ENCODE measurements at places on chromosomes 4 and X. TPM values are rescaled to one million over a fixed set of nuclear protein-coding genes. Genes with fewer than 3 reads are reported as not detected.

DNA sequence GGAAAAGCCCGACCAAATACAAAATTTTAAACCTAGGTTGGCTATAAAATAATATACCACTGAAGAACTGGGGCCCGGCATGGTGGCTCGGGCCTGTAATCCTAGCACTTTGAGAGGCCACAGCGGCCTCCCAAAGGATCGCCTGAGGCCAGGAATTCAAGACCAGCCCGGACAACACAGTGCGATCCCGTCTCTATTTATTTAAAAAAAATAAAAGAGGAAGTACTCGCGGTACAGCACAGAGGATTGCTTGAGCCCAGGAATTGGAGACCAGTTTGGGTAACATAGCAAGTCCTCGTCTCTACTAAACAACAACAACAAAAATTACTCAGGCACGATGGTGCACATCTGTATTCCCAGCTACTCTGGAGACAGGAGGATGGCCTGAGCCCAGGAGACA, 44.8 kb upstream of the CDKN2AIP start:
- H3K4me1 ChIP-seq: no peaks in the 10 kb centered on the region
- no peaks in the 10 kb centered on the region for H3K36me3 ChIP-seq
- no peak overlapping the region for H3K27ac ChIP-seq
- DNase-seq: no peak
- H3K4me3 ChIP-seq: no peak overlapping the region

- no peaks in the 10 kb centered on the region for H3K36me3 ChIP-seq
- no peaks in the 10 kb centered on the region for H3K27me3 ChIP-seq
- no peak overlapping the region for H3K4me3 ChIP-seq
- no peak overlapping the region for H3K27ac ChIP-seq
- DNase-seq: no peak
- H3K4me1 ChIP-seq: no peaks in the 10 kb centered on the region
These were observed 33.9 kb upstream of the BMP2K start for GRCh38 chr4:78742300-78742699.

- H3K27ac ChIP-seq: no peak overlapping the region
- no peak overlapping the region for H3K4me3 ChIP-seq
- H3K27me3 ChIP-seq: no peaks in the 10 kb centered on the region
These were observed 59.0 kb upstream of the FGFBP2 start for GRCh38 chr4:16021804-16022560.

DNA sequence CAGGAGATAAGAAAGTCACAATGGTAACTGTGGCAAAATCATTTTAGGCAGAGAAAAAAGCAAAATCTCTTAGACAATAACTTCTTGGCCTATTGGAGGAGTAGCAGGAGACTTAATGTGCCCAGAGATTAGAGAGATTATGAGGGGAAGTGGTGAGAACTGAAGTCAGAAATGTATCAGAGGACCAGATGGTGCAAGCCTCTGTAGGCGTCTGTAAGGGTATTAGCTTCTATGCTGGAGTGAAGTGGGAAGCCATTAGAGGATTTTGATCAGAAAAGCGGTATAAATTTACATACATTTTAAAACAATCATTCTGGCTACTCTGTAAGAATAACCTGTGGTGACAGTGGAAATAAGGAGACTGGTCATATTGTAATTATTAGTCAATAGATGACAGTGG, 236.7 kb downstream of the FAT4 start:
- H3K4me1 ChIP-seq: no peaks in the 10 kb centered on the region
- no peaks in the 10 kb centered on the region for H3K36me3 ChIP-seq
- no peak overlapping the region for H3K27ac ChIP-seq
- no peaks in the 10 kb centered on the region for H3K27me3 ChIP-seq

- H3K27me3 ChIP-seq: peaks cover 20% of the 10 kb centered on the region
- H3K4me1 ChIP-seq: peaks cover 13% of the 10 kb centered on the region
- peak overlapping the region; percentile 74 for H3K4me3 ChIP-seq
- no peaks in the 10 kb centered on the region for H3K36me3 ChIP-seq
These were observed 3.1 kb upstream of the NR3C2 start for GRCh38 chr4:148445071-148445859.

- no peaks in the 10 kb centered on the region for H3K27me3 ChIP-seq
- H3K4me3 ChIP-seq: no peak overlapping the region
- no peak for DNase-seq
- peaks cover 26% of the 10 kb centered on the region for H3K4me1 ChIP-seq
These were observed 28.5 kb downstream of the RNF212 start for GRCh38 chr4:1084796-1085403.

- H3K27me3 ChIP-seq: no peaks in the 10 kb centered on the region
- H3K27ac ChIP-seq: no peak overlapping the region
- H3K4me3 ChIP-seq: no peak overlapping the region
These were observed 220.6 kb upstream of the ZC4H2 start for GRCh38 chrX:65196758-65197360.

GRCh38 chr4:112423591-112423990, 92.4 kb downstream of the NEUROG2 start:
- H3K4me3 ChIP-seq: no peak overlapping the region
- no peaks in the 10 kb centered on the region for H3K27me3 ChIP-seq
- no peaks in the 10 kb centered on the region for H3K4me1 ChIP-seq
- H3K27ac ChIP-seq: no peak overlapping the region
- no peak for DNase-seq

- no peaks in the 10 kb centered on the region for H3K36me3 ChIP-seq
- DNase-seq: no peak
- no peak overlapping the region for H3K27ac ChIP-seq
- H3K4me3 ChIP-seq: no peak overlapping the region
- peaks cover 18% of the 10 kb centered on the region for H3K4me1 ChIP-seq
These were observed 60.7 kb upstream of the KDR start for GRCh38 chr4:55186123-55186522.

DNA sequence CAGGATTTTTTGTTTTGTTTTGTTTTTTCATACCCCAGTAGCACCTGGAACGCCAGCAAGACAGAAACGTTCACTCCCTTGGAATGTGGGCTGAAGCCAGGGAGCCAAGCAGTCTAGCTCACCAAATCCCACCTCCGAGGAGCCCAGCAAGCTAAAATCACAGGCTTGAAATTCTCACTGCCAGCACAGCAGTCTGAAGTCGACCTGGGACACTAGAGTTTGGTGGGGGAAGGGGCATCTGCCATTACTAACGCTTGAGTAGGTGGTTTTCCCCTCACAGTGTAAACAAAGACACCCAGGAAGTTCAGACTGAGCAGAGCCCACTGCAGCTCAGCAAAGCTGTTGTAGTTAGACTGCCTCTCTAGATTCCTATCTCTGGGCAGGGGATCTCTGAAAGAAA, 99.6 kb upstream of the FGF16 start:
- no peaks in the 10 kb centered on the region for H3K27me3 ChIP-seq
- no peak for DNase-seq
- no peaks in the 10 kb centered on the region for H3K36me3 ChIP-seq
- peak overlapping the region; percentile 58 for H3K27ac ChIP-seq
- H3K4me3 ChIP-seq: peak overlapping the region; percentile 36

Gene MAGEA9B
- not detected for total RNA-seq

Gene TRIM2
- total RNA-seq: 56.0 TPM

Gene UGT2B15
- not detected for total RNA-seq

Gene OTUD6A
- total RNA-seq: not detected

GRCh38 chrX:134258202-134258601, 21.2 kb downstream of the CCDC160 start:
- H3K4me3 ChIP-seq: no peak overlapping the region
- peaks cover 23% of the 10 kb centered on the region for H3K4me1 ChIP-seq
- H3K36me3 ChIP-seq: no peaks in the 10 kb centered on the region

DNA sequence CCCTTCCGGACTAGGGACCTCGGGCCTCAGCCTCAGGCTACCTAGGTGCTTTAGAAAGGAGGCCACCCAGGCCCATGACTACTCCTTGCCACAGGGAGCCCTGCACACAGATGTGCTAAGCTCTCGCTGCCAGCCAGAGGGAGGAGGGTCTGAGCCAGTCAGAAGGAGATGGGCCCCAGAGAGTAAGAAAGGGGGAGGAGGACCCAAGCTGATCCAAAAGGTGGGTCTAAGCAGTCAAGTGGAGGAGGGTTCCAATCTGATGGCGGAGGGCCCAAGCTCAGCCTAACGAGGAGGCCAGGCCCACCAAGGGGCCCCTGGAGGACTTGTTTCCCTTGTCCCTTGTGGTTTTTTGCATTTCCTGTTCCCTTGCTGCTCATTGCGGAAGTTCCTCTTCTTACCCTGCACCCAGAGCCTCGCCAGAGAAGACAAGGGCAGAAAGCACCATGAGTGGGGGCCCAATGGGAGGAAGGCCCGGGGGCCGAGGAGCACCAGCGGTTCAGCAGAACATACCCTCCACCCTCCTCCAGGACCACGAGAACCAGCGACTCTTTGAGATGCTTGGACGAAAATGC, at the start of gene WAS:
TSS of gene WAS (plus strand) at position 389 of the 572 bp plus-strand sequence. CDS start at position 444, 55 bp downstream.
- no peak within 1 kb of the TSS for H3K4me3 ChIP-seq
- no peaks in the 10 kb centered on the region for H3K27me3 ChIP-seq
- no peak for DNase-seq
- no peaks in the 10 kb centered on the region for H3K4me1 ChIP-seq

DNA sequence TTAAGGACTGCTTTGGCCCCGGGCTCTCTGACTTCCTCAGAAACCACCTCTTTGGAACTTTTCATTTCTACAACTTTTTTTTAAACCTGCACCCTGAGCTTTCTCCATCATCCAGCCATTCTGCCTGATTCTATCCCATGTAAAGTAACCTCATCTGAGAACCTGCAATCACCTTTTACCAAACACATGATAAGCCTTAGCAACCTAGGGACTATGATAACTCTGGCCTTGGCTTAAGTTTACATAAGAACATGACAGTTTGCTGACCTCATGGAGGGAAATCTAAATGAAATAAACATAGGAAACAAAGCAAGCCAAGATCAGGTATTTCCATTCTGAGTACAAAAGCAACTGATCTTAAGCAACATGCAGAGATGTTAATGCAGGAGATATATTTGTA, 15.7 kb upstream of the TMEM150C start:
- DNase-seq: no peak
- no peaks in the 10 kb centered on the region for H3K27me3 ChIP-seq
- no peaks in the 10 kb centered on the region for H3K4me1 ChIP-seq
- H3K27ac ChIP-seq: no peak overlapping the region

- DNase-seq: peak; percentile 10
- no peaks in the 10 kb centered on the region for H3K36me3 ChIP-seq
- H3K4me1 ChIP-seq: 0 out of 2 replicates have a peak, but pooled peaks cover 7% of the 10 kb centered on the region
- no peak overlapping the region for H3K27ac ChIP-seq
- no peak overlapping the region for H3K4me3 ChIP-seq
These were observed 71.7 kb downstream of the DDX60L start for GRCh38 chr4:168408620-168409019.

- H3K27ac ChIP-seq: no peak overlapping the region
- H3K4me3 ChIP-seq: no peak overlapping the region
- no peaks in the 10 kb centered on the region for H3K27me3 ChIP-seq
- 0 out of 2 replicates have a peak, but pooled peaks cover 3% of the 10 kb centered on the region for H3K36me3 ChIP-seq
- no peak for DNase-seq
These were observed 22.2 kb downstream of the TRMT2B start for GRCh38 chrX:101029665-101030064.

DNA sequence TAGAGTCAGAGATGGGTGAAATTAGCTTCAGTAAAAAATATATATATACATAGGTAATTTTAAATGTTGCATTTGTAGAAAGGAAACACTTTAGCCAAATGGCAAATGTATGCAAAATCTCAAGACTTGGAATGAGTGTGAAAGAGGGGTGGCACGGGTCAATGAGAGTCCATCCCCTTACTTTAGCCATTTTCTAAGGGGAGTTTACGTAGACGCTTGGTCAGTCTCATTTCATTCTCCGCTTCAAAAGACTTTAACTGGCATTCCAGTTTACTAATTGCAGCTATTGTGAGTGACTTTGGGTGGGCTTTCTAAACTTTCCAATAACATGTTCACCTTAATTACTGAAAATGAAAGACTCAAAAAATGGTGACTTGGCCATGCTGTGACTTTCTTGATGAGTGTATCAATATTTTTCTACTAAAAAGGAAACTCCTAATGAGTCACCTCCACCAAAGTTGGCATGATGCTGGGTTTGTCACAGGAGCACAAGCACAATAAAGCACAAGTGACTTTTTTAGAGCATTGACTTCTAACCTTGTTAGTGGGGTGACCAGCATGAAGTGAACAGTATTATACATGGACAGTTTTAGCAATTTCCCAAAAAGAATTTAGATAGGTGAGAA, 356.0 kb upstream of the RASGEF1B start:
- H3K36me3 ChIP-seq: no peaks in the 10 kb centered on the region
- H3K27me3 ChIP-seq: no peaks in the 10 kb centered on the region
- no peak overlapping the region for H3K27ac ChIP-seq
- DNase-seq: no peak
- H3K4me3 ChIP-seq: no peak overlapping the region

DNA sequence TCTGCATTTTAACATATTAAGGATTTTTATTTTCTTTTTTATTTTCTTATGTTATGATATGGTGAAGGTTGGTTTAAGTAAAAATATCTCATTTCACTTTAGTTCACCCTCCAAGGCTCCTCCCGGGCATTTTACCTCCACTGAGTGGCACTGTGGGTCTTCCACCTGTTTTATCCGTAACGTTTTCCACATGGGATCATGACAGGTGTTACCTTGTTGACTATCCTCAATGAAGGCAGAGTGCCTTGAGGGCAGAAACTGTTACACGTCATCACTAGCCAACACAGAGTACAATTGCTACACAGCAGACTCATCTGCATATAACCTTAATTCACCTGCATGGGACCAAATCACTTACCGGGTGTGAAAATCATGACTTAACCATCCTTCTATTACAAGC, 105.8 kb downstream of the GEMIN8 start:
- H3K36me3 ChIP-seq: no peaks in the 10 kb centered on the region
- H3K27me3 ChIP-seq: no peaks in the 10 kb centered on the region
- no peak overlapping the region for H3K4me3 ChIP-seq
- H3K4me1 ChIP-seq: no peaks in the 10 kb centered on the region

- DNase-seq: no peak
- no peak overlapping the region for H3K4me3 ChIP-seq
- H3K4me1 ChIP-seq: peaks cover 10% of the 10 kb centered on the region
- no peaks in the 10 kb centered on the region for H3K27me3 ChIP-seq
- no peak overlapping the region for H3K27ac ChIP-seq
These were observed 24.9 kb upstream of the C1QTNF7 start for GRCh38 chr4:15402974-15403373.

DNA sequence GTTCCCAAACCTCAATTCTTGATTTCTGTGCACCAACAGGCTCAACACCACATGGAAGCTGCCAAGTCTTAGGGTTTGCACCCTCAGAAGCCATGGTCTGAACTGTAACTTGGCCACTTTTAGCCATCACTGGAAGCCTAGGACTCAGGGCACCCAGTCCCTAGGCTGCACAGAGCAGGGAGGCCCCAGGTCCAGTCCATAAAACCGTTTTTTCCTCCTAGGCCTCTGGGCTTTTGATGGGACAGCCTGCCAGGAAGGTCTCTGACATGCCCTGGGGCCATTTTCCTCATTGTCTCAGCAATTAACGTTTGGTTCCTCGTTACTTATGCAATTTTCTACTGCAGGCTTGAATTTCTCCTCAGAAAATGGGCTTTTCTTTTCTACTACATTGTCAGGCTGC, 1259.6 kb downstream of the RAPGEF2 start:
- peaks cover 17% of the 10 kb centered on the region for H3K4me1 ChIP-seq
- no peaks in the 10 kb centered on the region for H3K36me3 ChIP-seq
- no peak overlapping the region for H3K27ac ChIP-seq
- no peak overlapping the region for H3K4me3 ChIP-seq

- H3K4me1 ChIP-seq: no peaks in the 10 kb centered on the region
- no peaks in the 10 kb centered on the region for H3K27me3 ChIP-seq
- no peaks in the 10 kb centered on the region for H3K36me3 ChIP-seq
- DNase-seq: no peak
- no peak overlapping the region for H3K4me3 ChIP-seq
These were observed 216.2 kb upstream of the BMP3 start for GRCh38 chr4:80814266-80814665.
